ENCODE measurements at places on chromosomes 7 and 10.

GRCh38 chr10:124707144-124707467 is 37.1 kb downstream of the FAM53B start:
- DNase-seq = no peak

- no peak for DNase-seq
These were observed 654.5 kb upstream of the AUTS2 start for GRCh38 chr7:68943786-68944185.

- DNase-seq = no peak
These were observed 105.4 kb upstream of the BTBD16 start for GRCh38 chr10:122165484-122166276.

DNA sequence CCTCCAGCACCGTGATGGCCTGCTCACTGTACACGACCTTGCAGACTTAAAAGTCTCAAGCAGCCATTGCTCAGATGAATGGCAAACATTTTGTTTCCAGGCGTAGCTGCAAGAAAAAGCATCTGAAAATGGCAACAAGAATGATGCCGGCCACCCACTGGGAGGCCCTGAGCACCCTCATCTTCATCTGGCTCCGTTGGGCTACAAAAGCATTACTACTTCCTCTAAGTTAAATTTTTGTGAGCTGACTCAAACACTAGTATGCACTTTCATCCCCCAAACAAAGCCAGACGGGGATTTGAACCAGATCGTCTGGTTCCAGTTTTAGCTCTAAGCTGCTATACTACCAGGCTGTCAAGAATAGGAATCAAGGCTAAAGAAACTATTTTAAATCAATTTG is 116.6 kb upstream of the CDK1 start:
- DNase-seq = no peak

DNA sequence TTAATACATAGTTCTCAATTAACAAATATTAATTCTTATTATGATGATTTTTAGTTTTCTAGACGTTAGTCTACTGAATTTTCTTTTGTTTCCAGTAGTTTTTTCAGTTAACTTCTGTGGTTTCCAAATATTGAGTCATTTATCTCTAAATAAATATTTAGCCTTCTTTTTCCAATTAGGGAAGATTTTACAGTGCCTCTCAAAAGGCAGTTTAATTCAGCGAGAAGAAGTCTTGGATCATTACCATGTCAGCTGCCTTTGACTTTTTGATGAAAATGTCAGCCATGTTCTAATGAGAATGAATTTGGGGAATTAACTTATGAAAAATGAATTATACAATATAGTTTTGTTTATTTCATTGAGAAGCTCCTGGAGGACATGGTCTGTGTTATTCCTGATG is 90.0 kb downstream of the CDK14 start:
- DNase-seq = no peak

- DNase-seq = peak; percentile 45
These were observed 144.5 kb upstream of the BMPER start for GRCh38 chr7:33760834-33761233.

DNA sequence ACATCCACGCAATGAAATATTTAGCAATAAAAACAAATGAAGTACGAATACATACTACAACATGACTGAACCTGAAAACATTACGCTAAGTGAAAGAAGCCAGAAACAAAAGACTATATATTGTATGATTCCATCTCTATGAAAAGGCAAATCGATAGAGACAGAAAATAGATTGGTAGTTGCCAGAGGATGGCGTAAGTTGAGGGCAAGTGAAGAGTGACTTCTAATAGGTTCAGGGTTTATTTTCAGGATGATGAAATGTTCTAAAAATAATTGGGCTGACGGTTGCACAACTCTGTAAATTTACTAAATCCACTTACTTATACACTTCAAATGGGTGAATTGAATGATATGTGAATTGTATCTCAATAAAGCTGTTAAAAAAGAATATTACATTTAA is 39.5 kb upstream of the TECTB start:
- DNase-seq = no peak

- DNase-seq = no peak
These were observed 84.6 kb upstream of the FAM3C start for GRCh38 chr7:121480566-121481335.

GRCh38 chr7:131072505-131073091 is 255.1 kb upstream of the MKLN1 start:
- no peak for DNase-seq

GRCh38 chr10:48194830-48195229 is 79.7 kb downstream of the FRMPD2 start:
- DNase-seq = no peak
